ENCODE measurements at places on chromosomes 16 and 17. TPM values are rescaled to one million over a fixed set of nuclear protein-coding genes. Genes with fewer than 3 reads are reported as not detected.

MED1 gene
- 30.4 TPM for total RNA-seq

TUBG1 gene
- total RNA-seq = 38.1 TPM

TMEM219 gene
- 56.4 TPM for total RNA-seq

SYCE1L gene
- 6.9 TPM for total RNA-seq

PRKCB gene
- 46.4 TPM for total RNA-seq

DNA sequence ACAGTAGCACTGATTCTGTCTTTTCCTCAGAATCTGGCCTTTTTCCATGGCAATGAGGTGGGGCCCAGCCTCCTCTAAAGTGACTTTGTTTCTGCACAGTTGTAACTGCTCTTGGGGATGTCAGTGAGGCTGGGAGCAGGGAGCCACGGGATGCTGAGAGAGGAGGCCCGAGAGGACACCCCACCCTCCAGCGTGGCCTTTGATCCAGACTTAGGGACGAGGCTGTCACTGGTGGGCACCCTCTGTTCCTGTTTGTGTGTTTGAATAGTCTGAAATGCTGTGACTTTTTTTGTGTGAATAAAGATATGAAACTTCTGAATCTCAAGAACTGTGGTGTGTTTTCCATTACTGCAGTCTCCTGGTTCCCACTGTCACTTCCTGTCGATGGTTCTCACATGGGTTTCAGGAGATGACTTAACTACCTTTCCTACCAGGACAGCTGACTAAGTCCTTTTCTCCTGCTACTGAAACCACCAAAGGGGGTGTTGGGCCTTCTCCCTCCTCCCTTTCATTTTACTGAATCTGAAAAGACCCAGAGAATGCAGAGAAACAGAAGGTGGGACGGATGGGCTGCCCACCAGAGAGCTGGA, 18.6 kb downstream of the KCTD2 start:
- no peak for DNase-seq

GRCh38 chr17:47009759-47010594, 30.9 kb upstream of the RPRML start:
- DNase-seq = no peak

- no peak for DNase-seq
These were observed 73.9 kb downstream of the GNAO1 start for GRCh38 chr16:56265184-56265583.

DNA sequence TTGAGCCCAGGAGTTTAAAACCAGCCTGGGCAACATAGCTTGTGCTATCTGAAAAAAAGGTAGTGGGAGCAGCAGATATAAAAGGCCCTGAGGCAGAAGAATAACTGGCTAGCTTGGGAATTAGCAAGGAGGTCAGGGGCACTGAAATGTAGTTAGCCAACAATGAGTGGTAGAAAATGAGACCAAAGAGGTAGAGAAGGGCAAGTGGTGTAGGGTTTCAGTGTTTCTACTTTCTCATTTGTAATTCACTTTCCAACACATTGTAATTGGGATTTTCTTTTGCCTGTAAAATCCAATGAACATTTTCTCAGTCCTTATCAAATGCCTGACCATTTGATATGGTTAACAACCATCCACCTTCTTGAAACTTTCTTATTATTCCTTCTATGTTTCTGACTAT, 95.1 kb upstream of the CORO6 start:
- DNase-seq = no peak

GRCh38 chr16:62034231-62035114, 1.8 kb downstream of the CDH8 start:
- peak; percentile 20 for DNase-seq

- no peak for DNase-seq
These were observed 154.1 kb downstream of the SHISA9 start for GRCh38 chr16:13055480-13055879.

GRCh38 chr16:22373662-22374310, 633 bp downstream of the CDR2 start:
- DNase-seq = peak; percentile 42

- DNase-seq = peak; percentile 46
These were observed 6.2 kb downstream of the PSMD12 start for GRCh38 chr17:67359960-67360791.

DNA sequence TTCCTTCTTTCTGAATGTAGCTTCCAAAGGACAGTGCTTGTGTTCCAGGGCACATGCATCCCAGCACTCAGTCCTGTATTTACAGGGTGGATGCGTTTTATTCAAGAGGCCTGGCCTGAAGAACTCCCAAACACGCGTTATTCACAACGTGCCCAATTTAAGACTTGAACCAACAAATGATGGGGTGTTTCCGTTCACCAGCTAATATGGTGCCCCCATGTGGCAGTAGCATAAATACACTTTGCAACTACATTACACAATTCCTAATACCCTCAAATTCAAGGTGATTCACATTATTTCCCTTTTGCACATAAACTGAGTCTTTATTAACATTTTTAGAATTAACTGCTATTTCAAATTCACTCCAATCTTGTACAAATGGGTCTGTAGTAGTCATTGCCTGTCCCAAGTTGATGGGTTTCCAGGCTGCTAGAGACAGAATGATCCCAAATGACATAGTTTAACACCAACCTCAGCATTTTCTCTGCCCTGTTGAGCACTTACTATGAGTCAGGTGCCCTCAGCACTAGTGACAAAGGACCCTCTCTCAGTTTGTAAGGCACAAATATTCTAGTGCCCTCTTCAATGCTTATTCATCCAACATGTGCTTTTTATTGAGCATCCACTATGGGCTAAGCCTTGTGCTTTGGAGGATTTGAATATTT, 26.9 kb downstream of the HSD17B2 start:
- DNase-seq = peak; percentile 30

DNA sequence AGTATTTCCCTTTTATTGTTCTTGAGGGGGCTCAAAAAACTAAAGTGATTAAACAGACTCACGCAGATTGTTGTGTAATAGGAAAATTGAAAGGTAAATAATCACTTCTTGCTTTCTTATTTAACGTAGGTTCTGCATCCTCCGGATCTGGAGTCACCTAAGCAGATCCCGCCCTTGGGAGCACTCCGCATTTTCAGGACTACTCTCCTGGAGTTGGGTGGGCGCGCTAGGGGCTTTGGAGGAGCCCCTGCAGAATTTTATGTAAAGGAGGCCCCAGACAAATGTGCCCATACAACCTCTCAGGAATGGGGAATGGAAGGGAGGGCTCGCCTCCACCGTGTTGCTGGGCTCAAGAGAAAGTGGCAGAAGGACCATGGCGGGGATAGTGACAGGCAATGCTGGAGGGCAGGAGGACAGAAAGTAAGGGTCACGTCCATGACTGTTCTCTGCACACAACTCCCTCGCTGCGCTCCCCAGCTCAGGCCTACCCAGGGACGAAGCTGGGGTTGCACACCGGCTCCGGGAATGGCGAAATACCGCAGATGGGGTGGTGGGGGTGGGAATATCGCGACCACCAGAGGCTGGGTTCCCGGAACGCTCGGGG, 8.3 kb downstream of the MT2A start:
- no peak for DNase-seq

DNA sequence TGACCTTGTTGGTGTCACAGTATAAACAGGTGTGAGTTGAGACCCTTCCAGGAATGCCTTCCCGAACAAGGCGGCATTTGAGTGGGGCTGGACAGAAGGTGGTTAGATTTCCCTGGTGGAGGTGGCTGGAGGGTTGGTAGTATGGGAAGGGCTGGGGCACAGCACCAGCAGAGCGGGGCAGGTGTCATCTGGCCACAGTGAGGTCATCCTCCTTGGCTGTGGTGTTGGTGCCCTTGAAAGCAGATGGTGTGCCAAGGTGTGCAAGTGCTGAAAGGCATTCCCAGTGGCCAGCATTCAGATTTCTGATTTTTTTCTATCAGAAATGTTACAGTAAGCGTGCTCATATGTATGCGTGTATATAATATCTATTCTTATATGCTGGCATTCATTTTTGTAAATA, 126.6 kb downstream of the LAT start:
- DNase-seq = no peak

- DNase-seq = no peak
These were observed 11.0 kb downstream of the ABCA3 start for GRCh38 chr16:2329532-2329931.

DNA sequence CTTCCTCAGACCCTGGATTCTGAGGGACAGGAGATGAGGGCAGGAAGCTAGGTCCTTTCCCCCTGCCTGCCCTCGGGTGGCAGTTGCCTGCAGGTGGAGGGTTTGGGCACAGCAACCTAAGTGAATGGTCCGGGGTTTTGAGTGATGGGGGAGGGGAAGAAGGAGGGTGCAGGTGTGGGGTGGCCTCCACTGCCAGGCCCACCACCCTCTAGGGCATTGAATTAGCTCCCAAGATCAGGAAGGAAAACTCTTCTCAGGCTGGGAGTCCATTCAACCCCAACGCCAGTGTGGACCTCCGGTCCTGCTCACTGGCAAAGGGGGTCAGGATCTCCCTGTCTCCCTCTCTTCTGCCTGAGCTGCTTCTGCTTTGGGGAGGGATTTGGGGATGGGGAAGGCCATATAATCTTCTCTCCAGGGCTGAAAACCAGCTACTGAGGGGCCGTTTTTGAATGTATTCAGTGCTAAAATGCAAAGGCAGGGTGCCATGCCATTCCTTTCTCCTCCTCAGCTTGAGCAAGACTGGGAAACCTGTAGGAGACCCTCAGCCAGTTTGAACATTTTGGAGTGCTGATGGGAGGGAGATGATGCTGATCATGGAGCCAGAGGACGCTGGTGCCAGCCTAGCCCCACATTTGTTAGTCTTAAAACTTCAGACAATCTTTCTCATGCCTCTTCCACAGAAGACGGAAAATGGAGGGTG, 18.8 kb downstream of the GRB7 start:
- no peak for DNase-seq

DNA sequence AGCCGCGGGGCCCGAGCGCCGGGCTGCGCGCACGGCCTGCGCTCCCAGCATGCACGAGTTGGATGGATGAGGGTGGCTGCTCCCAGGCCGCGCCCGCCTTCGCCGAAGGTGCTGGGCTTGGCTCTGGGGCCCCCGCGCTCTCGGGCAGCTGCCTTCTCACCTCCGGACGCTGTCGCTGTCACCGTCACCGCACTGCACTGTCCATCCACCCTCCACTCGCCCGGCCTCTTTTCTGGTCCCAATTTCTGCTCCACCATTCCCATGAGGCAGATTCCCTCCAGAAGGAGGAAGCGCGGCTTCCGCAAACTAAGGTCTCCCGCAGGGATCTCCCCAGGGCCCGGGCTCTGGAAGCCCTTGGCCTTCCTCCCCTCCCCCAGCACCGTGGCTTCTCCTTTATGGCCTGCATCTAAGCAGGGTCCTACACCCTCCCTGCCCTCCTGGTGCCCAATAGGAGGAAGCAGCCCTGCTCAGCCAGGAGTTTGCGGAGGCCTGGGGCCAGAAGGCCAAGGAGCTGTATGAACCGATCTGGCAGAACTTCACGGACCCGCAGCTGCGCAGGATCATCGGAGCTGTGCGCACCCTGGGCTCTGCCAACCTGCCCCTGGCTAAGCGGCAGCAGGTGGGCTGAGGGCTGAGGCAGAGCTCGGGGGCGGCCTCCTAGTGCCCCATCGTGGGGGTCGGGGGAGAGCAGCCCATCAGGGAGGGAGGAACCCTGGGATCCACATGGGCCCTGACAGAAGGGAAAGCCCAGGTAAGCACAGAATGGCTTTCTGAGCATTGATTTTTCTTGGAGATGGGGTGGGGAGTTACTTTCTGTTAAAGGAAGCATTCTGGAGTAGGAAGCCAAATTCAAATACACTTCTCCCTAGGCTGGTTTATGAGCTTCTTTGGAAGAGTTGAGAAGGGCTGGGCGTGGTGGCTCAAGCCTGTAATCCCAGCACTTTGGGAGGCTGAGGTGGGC, 899 bp downstream of the ACE start:
- no peak for DNase-seq

DNA sequence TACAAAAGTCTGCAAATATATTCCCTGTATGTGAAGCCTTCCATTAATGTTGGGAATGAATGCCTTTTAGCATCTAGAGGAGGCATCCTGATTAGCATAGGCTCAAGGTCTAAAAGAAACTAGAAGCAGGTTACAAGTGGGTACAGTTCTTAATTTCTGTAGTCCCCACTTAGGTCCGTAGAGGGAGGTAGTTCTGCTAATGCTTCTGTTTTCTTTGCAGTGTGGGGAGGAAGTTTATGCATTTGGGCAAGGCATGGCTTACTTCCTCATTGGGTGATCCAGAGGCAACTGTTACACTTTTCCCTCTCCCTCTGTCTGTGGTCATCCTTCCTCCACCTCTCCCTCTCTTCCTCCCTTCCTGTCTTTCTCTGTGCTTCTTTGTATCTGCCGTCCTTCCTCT, 108.4 kb upstream of the ZKSCAN2 start:
- no peak for DNase-seq

GRCh38 chr16:71242601-71243000, 12.1 kb upstream of the HYDIN start:
- no peak for DNase-seq

DNA sequence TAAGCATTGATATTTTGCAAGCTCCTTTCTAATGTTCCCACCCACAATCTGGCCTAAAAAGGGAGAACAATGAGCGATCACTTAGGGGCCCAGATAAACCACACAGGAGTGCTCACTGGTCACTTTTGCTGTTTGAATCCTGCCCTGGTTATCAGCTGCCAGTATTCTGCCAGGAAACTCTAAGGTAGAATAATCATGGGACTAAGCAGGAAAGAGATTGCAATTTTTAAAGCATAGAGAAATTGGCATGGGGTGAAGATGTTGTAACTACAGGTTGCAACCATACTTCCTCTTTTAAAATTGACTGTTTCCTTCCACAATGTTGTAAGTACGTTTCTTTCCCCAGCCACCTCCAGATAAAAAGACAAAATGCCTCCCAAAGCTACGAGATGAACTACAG, 251.2 kb upstream of the CDH11 start:
- no peak for DNase-seq

- peak; percentile 72 for DNase-seq
These were observed 22.0 kb downstream of the CAMKK1 start for GRCh38 chr17:3870871-3871306.
